ENCODE measurements at places on chromosomes 11 and 22. TPM values are rescaled to one million over a fixed set of nuclear protein-coding genes. Genes with fewer than 3 reads are reported as not detected.

HYOU1 gene
- total RNA-seq = 143 TPM

DNA sequence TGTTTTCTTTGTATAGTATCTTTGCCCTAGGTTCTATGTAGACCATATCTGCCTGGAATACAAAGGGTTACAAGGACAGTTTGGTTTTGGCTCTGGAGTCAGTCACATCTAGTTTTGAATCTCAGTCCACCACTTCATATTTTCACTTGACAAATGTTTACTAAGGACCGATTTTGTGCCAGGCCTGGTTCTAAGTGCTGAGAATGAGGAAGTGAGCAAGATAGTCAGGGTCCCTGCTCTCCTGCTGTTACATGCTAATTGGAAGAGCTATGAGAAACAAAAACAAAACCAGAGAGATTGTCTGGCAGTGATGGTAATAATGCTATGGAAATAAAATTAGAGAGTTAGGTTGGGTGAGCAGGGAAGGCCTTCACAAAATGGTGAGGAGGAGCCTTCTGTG is 66.1 kb upstream of the ARHGAP20 start:
- no peak for DNase-seq

OR4C13 gene
- not detected for total RNA-seq

OR4D5 gene
- total RNA-seq = not detected

EED gene
- 18.1 TPM for total RNA-seq

DNA sequence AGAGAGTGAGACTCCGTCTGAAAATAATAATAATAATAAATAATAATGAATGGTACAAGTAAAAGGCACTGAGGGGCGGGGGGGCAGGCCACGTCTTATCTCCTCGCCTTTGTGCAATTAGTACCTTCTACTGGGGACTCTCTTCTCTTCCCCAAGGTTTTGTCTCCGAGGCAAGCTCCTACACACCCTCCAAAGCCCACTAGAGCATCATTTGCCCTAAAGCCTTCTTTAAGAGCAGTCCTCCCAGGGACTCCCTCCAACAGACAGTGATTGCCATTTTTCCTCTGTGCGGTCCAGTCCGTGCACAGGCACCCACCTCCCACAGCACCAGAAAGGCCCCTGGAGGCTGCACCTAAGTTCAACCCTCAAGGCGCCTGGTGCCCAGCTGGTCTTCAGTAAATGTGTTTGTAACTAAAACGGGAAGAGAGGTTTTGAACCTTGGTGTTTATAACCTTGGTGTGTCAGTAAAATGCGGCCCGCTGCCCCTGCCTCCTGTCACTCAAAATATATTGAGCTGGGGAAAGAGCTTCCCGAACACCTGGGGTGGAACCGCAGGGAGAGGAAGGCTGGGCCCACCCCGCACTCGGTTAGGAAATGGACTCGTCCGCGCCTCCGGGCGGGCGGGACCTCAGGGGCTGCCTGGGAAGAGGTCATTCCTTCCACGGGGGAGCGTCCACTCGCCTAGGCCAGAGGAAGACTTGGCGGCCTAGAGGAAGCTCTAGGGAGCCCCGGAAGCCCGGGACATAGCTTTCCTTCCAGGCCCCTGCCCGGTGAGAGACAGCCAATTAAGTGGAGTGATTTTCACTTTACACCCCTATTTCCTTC is 4.7 kb upstream of the KDELR3 start:
- no peak for DNase-seq

- no peak for DNase-seq
Measured at GRCh38 chr22:19719488-19720021, 3.8 kb upstream of the GP1BB start.

Data from H4 (cell line).